ENCODE measurements at places on chromosomes 1 and 21. TPM values are rescaled to one million over a fixed set of nuclear protein-coding genes. Genes with fewer than 3 reads are reported as not detected.

DNA sequence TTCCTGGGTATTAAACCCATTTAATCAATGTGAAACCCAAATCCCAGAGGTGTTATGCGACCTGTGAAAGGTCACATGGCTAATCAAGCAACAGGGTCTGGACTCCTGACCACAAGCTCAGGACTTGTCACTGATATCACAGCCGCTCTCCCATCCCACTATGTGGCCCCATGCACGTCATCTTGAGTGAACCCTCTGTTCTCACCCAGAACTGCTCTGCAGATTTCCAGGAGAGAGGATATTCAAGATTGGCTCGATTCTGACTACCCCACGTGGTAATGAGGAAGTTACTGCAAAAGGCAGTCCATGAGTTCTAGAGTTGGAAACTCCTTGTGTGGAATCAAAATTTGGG lies 173.5 kb upstream of the ETV3 start:
- no peak for DNase-seq

HEYL gene
- total RNA-seq = 0.19 TPM

DNA sequence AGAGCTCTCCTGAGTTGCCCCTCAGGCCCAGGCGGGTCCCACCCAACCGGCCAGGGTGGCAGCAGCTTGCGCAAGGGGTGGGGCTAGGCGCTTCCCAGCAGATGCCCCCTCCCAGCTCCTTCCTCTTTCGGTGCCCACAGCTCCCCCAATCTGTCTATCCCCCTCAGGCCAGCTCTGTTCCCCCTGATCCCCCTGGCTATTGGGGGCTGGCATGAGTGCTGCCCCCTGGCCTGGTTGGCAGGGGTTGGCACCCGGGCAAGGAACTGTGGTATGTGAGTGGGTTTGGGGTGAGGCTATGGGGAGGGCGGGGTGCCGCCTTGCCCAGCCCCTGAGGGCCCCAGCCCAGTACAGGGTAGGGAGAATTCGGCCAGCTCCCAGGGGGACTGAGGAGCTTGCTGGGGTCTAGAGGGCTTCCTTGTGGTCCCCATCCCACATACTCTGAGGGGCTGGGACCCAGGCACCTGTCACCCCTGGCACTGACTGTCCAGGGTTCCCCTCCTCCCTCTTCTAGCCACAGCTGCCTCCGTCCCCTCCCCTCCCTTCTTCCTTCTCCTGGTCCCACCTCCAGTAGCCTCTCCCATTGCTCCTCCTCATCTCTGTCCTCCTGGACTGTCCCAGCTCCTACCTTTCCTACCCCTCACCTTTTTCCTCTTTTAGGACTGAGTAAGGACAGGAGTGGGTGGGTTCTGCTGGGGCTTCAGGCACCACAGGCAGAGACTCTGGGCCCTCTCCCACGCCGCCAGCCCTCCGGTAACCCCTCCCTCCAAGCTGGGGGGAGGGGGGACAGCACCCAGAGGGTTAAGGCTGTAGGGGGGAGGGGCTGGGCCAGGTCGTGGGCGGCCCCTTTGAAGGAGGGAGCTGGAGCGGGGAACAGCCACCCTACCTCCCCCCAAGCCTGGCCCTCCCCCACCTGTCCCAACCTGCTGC lies 5.7 kb downstream of the ZBTB7B start:
- peak; percentile 89 for DNase-seq

DNA sequence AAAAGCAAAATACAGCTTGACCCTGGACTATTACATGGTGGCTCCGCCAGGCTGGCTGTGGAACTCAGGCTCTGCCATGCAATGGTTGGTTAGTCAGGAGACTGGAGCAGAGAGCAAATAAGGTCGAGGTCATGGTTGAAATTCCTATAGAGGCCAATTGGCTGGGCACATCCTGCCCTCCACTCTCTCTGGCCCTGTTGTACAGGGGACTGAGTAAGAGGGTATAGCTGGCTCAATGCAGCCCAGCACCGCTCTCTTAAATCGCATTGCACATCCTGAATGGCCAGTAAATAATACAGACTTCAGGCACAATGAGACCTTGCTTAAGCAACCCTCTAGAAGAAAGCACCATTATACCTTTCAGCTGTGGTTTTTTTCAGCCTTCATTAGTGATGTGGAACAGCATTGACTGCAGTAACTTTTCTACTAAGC lies 59.3 kb upstream of the PPP2R5A start:
- no peak for DNase-seq

DNA sequence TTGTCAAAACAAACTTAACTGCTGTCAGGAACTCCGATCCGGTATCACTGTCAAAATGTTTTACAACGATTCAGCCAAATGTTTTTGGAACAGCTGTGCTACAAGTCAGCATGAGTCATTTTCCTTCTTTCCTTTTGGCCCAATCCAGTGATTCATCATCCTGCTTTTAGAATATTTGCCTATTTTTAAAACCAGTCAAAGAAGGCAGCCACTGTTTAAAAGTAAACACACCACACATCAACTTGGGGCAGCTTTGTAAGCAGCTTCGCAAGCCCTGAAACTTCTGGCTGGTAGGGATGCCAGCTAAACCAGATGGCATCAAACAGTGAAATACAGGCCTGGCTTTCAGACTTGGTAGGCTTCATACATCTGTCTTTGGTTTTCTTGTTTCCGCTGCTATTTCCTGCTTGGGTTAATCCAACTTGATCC lies 14.9 kb downstream of the MAP3K7CL start:
- no peak for DNase-seq

TDRD5 gene
- total RNA-seq = not detected

OR2T35 gene
- not detected for total RNA-seq

- no peak for DNase-seq
Observed at GRCh38 chr1:45848714-45849113, 45.3 kb downstream of the MAST2 start.

GRCh38 chr1:245878585-245878984 lies 628.5 kb downstream of the SMYD3 start:
- DNase-seq = no peak

DNA sequence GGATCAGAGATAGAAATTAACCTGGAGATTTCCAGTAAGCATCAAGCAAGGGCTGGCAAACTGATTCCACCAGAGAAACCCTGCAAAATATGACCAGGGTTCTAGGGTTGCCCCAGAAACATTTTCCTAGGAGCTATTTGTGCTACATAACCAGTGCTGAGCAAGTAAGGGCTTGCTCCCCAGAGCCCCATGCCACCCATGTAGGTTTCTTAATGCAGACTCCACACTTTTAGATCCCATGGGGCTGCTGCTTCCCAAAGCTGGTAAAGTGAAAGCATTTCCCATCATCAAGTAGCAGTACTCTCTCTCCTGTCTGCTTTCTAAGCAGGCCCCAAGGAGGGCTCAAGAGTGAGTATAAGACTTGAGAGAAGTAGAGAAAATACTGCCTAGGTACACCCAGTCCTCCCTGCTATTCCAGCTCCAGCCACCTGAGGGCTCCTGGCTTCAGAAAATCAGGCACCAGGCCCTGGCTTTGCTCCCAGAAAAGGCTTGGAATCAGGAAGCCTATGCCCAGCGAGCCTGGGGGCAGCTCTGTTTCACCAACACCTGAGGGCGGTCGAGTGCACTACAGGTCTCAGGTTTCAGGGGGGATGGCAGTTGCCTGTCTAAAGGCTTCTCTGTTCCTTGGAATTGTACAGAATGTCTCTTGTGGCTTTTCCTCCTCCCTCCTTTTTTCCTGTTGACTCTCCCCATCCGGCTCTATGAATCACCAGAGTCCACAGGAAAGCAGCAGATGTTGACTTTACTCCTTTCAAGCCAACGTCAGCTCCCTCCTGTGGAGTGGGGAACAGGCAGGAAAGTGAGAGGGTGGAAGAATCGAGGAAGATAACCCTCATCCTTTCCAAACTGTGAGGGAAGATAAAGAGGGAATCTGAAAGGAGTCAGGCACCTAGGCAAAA lies 6.2 kb upstream of the ANKRD35 start:
- peak; percentile 74 for DNase-seq

- DNase-seq = no peak
Observed at GRCh38 chr1:8565802-8566201, 247.9 kb downstream of the SLC45A1 start.

DNA sequence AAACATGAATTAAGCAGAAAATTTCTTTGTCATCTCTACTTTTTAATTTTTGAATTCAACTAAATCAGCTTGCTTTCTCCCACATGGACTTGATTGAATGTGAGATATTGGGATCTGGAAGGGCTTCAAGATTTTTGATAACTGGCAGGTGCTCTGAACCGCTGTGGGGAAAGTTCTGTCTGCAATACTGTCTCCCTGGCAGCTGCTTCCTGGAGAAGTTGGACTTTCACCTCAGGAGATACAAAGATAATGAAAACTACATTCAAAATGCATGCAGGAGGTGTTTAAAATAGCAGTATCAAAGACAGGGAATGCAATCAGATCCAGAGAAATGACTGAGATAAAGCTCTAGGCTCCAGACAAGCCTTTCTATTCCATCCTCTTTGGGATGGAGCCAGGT lies 338.3 kb downstream of the NEGR1 start:
- no peak for DNase-seq

- DNase-seq = no peak
Observed at GRCh38 chr1:23079025-23079424, 59.8 kb downstream of the KDM1A start.

- DNase-seq = no peak
Observed at GRCh38 chr1:237677979-237678378, 212.7 kb downstream of the ZP4 start.

CD5L gene
- not detected for total RNA-seq

DNA sequence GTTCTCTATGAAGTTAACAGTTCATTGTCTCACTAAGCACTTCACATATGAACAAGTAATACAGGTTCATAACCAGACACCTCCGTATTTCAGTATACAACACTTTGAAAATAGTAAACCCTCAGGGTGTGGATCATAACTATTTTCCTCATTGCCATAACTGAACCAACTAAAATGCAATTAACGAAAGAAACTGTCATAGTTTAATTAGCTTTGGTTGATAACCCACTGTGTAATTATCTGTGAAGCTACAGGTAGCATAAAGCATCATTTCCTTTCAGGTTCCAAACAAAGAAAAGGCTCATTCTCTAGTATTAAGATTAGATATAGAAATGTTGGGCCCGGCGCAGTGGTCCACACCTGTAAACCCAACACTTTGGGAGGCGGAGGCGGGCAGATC lies 58.5 kb downstream of the EIF4G3 start:
- DNase-seq = no peak

- DNase-seq = peak; percentile 71
Observed at GRCh38 chr1:32240140-32240951, 6.7 kb upstream of the FAM167B start.

MATN1 gene
- total RNA-seq = not detected

GRCh38 chr1:200724064-200724463 lies 14.6 kb upstream of the CAMSAP2 start:
- DNase-seq = no peak

DNA sequence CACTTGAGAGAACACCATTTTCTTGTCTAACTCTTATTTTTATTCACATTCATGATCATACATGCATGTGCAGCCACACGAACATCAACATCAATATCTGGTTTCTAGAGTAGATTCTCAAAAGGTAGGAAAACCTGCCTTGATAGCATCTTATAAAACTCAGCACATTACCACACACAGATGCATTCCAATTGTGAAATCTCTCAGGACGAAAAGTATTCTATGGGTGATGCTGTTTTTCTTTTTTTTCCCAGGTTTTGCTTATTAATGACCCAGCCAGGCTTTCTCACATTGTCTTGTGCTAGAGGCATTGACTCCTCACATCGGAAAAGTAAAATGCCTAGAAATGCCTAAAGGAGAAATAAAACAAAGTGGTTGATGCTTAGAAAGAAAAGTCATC lies 562.8 kb downstream of the KIF26B start:
- no peak for DNase-seq

RORC gene
- 9.9 TPM for total RNA-seq

- no peak for DNase-seq
Observed at GRCh38 chr1:209203533-209203895, 380.0 kb upstream of the CAMK1G start.

- no peak for DNase-seq
Observed at GRCh38 chr1:233337505-233337904, 10.0 kb downstream of the MAP3K21 start.

- peak; percentile 71 for DNase-seq
Observed at GRCh38 chr1:169115891-169116585, 9.5 kb downstream of the ATP1B1 start.

HSD3B1 gene
- total RNA-seq = not detected

DNA sequence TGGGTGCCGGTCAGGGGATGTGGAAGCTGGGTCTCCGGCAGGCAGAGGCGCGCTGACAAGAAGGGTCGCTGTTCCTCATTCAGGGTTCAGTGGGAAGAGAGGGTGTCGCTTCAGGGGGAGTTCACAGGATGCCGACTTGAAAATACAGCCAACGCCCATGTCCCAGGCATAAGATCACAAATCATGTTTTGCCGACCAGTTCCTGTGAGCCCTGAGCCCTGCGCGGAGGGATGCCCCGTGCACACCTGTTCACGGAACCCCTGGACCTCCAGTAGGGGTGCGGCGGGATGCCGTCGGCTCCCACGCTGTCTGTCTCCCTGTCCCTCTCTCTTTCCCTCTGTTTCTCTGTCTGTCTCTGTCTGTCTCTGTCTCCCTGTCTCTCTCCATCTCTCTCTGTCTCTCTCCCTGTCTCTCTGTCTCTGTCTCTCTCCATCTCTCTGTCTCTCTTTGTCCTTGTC lies 26.8 kb downstream of the TP73 start:
- DNase-seq = no peak

Data from activated CD4-positive, alpha-beta memory T cell treated with anti-CD3 and anti-CD28 coated beads for 36 hours (primary cell).